Suppressor macrophage treated with lipopolysaccharide for 1 hour (primary cell): ENCODE measurements at places on chromosomes 11 and 22.

- no peak for DNase-seq
Observed at GRCh38 chr22:43829904-43830851, 18.1 kb upstream of the EFCAB6 start.

GRCh38 chr22:28243539-28243938, 324.5 kb upstream of the PITPNB start:
- DNase-seq = no peak

GRCh38 chr11:126682590-126682989, 318.0 kb downstream of the KIRREL3 start:
- no peak for DNase-seq

DNA sequence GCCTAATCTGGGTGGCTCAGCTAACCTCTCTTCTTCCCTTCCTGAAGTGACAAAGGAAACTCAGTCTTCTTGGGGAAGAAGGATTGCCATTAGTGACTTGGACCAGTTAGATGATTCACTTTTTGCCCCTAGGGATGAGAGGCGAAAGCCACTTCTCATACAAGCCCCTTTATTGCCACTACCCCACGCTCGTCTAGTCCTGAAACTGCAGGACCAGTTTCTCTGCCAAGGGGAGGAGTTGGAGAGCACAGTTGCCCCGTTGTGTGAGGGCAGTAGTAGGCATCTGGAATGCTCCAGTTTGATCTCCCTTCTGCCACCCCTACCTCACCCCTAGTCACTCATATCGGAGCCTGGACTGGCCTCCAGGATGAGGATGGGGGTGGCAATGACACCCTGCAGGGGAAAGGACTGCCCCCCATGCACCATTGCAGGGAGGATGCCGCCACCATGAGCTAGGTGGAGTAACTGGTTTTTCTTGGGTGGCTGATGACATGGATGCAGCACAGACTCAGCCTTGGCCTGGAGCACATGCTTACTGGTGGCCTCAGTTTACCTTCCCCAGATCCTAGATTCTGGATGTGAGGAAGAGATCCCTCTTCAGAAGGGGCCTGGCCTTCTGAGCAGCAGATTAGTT, 14.2 kb upstream of the UVRAG start:
- DNase-seq = no peak

GRCh38 chr11:120867024-120867423, 156.9 kb upstream of the TBCEL start:
- no peak for DNase-seq

- DNase-seq = no peak
Observed at GRCh38 chr11:13090228-13090708, 81.2 kb downstream of the RASSF10 start.
